CD4-positive, alpha-beta T cell treated with Interleukin-6 at 100 ng/mL for 8 hours (primary cell): ENCODE measurements at places on chromosomes 1 and 21.

DNA sequence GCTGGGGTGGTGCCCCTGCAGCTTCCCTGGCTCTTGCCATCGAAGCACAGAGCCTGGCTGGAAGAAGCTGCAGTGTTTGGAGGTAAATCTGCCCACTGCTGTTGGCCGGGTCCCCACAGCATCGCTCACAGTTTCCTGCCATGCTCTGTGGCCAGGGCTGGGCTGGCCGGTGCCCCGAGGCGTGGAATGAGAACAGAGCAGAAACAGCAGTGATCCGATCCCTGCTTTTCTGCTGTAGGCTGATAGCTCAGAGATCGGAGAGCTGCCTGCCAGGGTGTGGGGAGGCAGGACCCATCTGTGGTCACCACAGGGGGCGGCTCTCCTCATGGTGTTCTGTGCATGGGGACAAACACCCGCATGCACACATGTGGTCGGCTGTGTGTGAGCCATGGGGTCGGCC is 11.5 kb downstream of the SLC45A1 start:
- no peak for DNase-seq

GRCh38 chr1:97770376-97770775 is 150.5 kb downstream of the DPYD start:
- no peak for DNase-seq

DNA sequence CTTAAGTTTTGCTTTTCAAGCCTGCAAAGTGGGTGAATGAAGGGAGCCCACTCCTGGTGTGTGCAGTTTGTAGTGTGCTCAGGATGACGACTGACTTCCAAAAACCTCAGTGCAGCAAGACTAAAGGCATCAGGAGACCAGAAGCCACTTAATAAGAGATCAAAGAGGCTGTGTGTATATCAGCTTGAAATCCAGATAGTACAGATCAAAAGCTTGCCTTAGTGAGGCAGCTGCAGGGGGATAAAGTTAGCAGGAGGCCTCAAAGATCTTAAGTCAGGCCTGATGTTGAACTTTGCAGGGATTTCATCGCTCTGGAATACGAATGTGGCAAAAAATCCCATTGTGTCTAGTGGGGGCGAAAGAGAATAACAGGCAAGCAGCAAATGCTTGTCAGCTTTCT is 99.8 kb downstream of the PATJ start:
- DNase-seq = no peak

GRCh38 chr1:69661686-69662085 is 94.0 kb downstream of the LRRC7 start:
- DNase-seq = no peak

DNA sequence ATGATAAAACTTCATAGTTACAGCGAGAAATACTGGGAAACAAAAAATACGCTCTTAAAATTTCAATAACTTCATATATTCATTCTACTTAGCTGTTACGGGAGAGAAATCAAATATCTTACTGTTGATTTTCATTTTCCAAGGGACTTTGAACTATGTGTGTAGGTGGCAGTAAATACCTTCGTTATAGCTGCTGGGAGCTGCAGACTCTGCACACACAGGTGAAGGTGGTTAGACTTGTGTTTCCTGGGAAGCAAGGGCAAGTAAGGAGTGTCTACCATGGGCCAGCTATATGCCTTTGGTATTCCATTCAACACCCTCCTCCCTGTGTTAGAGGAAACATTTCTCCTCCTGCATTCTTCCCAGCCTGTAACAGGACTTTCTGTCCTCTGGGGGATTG is 51.4 kb upstream of the DIRAS3 start:
- no peak for DNase-seq
